Mucosa of descending colon (tissue), 3 donors: ENCODE measurements at places on chromosomes 2 and 18. TPM values are rescaled to one million over a fixed set of nuclear protein-coding genes. Genes with fewer than 3 reads are reported as not detected.

Gene ASB18
- not detected for total RNA-seq

Gene GATA6
- 58.8 TPM for total RNA-seq

Gene COL4A3
- 0.32 TPM for total RNA-seq

Gene TIA1
- 83.0 TPM for total RNA-seq

Gene CYBRD1
- 103 TPM for total RNA-seq

Gene VWC2L
- total RNA-seq = not detected

Gene SRD5A2
- total RNA-seq = not detected

Gene HNMT
- total RNA-seq = 62.9 TPM

Gene IRS1
- 29.0 TPM for total RNA-seq

Gene IL36RN
- total RNA-seq = not detected

Gene ABCA12
- 1.1 TPM for total RNA-seq

Gene CTNNA2
- 0.29 TPM for total RNA-seq
